ENCODE measurements at places on chromosomes 16 and 17.

DNA sequence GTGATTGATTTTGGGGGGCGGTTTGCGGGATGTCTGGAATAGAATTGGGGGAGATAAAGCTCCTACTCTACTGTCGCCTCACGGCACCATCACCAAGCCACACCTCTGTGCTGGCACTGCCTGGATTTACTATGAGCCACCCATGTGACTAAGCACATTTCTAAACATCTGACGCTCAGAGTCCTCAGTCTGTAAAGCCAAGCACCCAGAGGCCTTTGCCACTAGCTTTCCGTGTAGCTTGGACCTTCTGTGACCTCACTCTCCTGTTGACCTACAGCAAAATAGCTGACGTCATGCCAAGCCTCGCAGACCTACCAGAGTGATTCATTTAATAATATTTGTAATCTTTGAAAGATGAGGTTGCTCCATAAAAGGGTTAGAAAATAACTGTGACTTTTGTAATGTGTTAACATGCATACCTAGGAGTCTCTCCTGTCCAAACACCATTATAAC, 38.5 kb upstream of the MYOCD start:
- no peak for DNase-seq

GRCh38 chr17:65246252-65246651, 109.1 kb downstream of the RGS9 start:
- DNase-seq = no peak

- no peak for DNase-seq
Measured at GRCh38 chr16:79642652-79643051, 42.1 kb upstream of the MAF start.

GRCh38 chr16:83915081-83915480, 16.2 kb downstream of the MLYCD start:
- no peak for DNase-seq

DNA sequence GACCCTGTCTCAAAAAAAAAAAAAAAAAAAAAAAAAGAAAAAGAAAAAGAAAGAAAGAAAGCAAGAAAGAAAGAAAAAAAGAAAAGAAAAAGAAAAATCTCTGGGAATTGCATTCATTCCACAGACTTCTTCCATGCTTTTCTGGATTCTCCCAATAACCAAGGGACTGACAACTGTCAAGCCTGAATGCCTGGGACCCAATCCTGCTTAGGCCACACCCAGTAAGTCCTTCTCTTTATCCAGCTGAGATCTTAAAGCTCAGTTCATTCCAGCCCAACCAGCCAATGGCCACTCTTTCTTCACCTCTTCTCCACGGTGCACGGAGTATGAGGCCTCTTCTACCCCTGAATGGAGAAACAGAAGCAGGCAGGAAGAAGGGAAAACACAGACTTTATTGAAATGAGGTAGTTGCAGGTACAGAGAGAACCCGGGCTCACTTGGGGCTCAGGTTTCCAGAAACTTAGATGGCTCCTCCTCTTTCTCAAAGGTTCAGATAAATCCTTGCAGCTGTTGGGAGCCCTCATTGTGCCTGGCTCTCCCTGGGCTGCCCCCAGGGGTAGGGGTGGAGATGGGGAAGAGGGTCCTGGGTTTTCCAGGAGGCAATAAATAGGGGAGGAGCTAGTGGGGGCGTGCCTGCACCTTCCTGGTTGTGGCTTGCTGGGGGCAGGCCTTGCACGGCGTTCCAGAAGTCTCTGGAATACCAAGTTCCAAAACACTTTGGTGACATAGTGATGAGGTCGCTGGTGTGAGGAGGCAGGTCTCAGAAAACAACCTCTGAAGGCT, 2.5 kb downstream of the HOXB1 start:
- peak; percentile 74 for DNase-seq

- DNase-seq = no peak
Measured at GRCh38 chr17:80393961-80394360, 21.0 kb upstream of the ENDOV start.

- DNase-seq = peak; percentile 93
Measured at GRCh38 chr17:41486809-41487530, 2.7 kb downstream of the KRT36 start.

Measured in H9 (cell line).